ENCODE measurements at places on chromosomes 2 and 18.

GRCh38 chr2:165902934-165903333 is 50.6 kb downstream of the TTC21B start:
- no peak for DNase-seq

DNA sequence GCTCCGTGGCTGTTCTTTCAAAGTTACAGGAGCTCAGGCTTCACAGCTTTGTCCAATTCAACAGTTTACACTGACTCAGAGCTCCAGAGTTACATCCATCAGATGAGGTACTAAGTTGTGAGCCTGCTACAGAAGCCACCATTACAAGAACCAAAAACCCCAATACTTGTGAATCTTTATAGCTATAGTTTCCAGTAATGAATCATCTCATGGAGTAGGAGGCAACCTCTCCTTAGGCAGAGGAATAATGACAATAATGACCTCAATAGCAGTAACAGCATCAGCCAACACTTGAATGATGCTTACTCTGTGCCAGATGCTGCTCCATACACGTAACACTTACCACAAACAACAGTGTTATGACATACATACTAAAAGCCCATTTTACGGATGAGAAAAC is 3.6 kb downstream of the ZC3H8 start:
- DNase-seq, result no peak

- DNase-seq, result no peak
Measured at GRCh38 chr18:30705943-30706342, 336.6 kb downstream of the DSC3 start.

- DNase-seq, result no peak
Measured at GRCh38 chr2:128474036-128474955, 155.6 kb upstream of the HS6ST1 start.

- no peak for DNase-seq
Measured at GRCh38 chr2:18959200-18959599, 369.8 kb upstream of the NT5C1B start.

GRCh38 chr2:148501545-148501944 is 143.0 kb upstream of the EPC2 start:
- no peak for DNase-seq

DNA sequence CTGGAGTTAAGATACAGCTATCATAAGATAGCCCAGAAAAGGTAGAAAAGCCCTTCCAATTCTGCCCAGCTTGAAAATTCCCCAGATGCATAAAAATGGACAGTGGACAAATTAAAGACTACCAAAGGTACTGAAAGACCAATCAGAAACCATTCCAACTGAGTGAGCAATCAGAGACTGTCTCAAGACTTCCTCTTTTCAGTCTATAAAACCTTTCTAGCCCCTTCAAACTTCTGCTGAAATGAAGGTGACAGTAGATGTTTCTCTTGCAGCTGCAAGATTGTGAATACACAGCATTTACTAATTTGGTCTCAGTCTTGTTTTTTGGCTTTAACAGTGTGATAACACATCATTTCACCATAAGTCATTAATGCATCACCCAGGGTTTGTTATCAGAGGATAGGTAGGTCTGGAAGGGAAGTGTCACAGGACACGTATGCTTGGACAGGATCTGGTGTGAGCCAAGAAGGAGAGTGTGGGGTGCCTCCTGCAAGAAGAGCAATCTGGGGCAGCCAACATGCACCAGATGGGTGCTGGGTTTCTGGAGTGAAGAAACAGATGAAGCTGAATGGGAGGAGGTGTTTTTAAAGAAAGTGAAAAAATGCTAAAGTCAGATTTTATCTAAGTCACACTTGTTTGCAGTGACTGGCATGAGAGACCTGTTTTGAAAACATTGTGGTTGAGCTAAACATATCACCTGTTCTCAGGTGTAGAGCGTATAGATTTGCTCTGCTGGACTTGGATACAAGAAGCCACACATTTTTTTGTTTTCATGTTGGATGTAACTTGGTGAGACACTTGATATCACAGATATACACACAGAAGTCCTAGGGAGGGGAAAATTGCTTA is 75.3 kb upstream of the DDX18 start:
- DNase-seq, result no peak

DNA sequence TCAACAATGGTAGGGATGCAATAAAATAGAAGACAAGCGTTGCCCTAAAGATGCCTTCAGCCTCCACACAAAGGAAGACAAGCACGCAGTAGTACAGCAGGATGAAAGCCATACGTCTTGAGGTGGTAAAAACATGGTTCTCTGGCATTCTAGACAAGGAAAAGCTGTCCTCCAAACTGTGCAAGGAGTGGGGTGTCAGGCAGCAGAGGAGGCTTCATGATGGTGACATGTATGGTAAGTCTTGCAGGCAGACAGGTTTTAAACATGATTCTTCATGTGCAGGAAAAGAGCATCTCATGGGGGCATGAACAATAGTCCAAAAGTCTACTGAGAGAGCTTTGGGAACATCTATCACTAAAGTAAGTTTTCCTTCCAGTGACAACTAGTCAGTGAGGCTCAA is 241.8 kb downstream of the STK39 start:
- no peak for DNase-seq

DNA sequence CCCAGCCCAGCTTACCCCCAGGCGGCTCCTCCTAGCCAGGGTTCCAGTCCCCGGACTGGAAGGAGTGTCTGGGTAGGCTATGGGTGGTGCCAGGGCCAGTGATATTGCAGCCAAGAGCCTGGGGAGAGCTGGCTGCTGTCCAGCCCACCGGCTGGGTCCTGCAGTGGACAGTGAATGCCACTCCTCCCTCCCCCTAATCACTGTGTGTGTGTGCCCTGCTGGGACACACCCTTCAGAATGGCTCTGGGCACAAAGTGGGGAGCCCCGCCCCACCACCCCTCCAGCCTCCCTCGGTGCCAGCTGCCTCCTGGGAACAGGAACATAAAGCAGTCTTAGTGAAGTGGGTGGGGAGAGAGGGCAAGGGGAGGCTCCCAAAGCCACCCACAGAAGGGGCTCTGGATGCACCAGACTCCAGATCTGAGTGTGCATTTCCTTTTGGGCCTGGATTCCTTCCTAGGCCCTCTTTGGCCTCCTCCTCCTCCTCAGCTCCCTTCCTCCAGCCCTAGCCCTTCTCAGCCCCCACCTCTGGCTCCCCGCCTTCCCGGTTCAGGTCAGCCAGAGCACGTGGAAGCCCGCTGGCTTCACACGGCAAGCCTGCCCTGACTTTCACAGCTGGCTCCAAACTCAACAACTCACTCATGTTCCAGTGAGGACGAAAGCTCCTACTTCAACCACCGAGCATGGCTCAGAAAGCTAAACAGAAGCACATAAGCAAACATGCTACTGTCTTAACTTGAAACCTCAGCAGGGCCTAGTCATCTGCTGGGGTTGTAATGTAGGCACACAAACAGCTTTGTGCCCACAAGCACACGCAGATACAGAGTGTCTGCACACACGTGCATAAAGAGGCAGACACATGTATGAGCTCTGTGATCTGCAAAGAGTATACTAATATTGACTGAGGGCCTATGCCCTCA is 209.2 kb upstream of the SMAD2 start:
- no peak for DNase-seq

DNA sequence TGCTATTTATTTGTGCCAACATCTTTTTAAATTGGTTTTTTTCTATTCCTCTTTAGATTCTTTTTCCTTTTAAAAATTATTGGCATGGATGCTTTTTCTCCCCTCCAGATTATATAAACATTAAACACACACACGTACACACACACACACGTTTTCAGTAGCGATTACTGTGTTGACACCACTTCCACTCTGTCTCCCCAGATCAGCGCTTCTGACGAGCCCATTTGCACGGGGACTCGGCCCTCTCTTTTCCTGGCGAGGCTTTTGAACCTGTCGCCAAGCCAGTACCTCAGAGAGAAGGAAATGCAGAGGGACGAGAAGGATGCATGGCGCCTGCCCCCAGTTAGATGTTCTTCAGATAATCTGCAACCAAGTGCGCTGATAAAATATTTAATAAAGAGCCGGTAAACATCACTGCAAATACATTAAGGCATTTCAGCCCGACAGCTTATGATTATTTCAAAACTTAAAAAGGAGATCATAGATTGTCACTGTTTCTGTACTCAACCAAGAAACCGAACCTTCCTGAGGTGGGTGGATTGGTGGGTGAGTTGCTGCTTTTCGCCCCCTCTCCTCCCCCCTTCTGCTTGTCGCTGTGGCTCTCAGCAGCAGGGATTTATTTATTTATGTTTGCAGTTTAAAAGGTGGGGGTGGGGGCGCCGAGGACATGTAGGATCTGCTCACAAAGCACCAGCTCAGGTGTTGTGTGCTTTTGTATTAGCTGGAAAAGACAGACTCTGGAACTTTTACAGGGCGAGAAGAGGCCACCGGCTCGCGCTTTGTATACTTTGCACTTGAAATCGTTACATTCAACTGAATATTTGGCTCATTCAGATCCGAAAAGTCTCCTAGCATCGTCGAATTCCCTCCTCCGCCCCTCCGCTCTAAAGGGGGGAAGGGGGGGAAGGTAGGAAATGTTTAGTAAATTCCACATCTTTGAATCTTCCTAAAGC is 787 bp upstream of the TBR1 start:
- DNase-seq, result no peak

- DNase-seq, result no peak
Measured at GRCh38 chr2:77507657-77508056, 14.5 kb downstream of the LRRTM4 start.

DNA sequence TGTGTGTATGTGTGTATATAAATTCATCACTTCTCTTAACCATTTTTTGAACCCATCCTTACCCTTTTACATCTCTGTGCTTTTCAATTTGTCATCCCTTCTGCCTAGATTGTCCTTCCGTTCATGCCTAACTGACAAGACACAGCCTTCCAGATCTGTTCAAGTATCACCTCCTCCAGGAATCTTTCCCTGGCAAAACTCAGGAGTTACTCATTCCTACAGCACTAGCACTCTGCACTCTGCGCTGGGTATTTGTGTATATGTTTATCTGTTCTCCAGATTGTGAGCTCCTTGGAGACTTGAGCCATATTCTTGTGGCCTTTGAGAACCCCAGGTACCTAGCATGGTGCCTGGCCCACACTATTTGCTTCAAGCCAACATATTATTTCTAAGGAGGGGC is 26.8 kb upstream of the ASXL2 start:
- no peak for DNase-seq

GRCh38 chr2:176477336-176477735 is 208.1 kb downstream of the MTX2 start:
- no peak for DNase-seq

DNA sequence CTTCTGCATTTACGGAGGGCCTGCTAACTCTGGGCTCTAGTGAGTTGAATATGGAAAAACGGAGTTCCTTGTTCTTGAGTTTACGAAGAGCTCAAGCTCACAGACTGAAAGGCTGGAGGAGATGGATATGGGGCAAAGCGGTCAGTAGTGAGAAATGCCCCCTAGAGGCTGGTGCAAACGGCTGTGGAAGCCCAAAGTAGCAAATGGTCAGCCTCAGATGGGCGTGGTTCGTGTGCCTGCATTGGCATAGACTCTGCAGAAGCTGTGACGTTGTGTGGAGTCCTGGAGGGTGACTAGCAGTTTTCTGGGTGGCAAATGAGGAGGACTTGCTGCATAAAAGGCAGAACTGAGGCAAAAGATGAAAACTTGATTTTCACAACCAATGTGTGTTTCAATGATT is 93.6 kb upstream of the TWIST2 start:
- no peak for DNase-seq

- no peak for DNase-seq
Measured at GRCh38 chr2:236970656-236971010, 115.1 kb upstream of the COPS8 start.

DNA sequence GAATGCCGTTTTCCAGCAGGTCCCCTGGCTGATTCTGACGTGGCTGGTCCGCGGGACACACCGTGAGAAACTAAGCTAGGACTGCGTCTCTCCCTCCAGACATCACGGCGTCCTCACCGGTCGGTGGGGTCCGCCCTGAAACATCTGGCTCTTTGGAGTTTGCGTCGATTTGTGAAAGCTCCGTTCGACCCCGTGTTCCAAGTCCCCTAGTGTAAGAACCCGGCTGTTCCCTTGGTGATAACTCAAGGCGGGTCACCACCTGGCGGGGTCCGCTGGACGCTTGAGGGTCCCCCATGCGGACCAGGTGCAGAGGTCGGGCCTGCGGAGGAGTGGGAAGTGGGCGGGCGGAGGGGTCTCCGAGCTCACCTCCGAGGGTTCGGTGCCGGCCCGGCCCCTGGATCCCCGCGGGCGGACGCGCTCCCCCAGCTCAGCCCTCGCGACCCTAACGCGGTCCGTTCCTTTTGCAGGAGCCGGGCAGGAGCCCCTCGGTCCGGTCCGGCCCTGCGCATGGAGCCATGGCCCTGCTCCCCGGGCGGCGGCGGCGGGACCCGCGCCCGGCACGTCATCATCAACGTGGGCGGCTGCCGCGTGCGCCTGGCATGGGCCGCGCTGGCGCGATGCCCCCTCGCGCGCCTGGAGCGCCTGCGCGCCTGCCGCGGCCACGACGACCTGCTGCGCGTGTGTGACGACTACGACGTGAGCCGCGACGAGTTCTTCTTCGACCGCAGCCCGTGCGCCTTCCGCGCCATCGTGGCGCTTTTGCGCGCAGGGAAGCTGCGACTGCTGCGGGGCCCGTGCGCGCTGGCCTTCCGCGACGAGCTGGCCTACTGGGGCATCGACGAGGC is 65.6 kb downstream of the KCNG2 start:
- DNase-seq, result no peak

- DNase-seq, result no peak
Measured at GRCh38 chr2:64777841-64778240, 124.1 kb upstream of the SERTAD2 start.

DNA sequence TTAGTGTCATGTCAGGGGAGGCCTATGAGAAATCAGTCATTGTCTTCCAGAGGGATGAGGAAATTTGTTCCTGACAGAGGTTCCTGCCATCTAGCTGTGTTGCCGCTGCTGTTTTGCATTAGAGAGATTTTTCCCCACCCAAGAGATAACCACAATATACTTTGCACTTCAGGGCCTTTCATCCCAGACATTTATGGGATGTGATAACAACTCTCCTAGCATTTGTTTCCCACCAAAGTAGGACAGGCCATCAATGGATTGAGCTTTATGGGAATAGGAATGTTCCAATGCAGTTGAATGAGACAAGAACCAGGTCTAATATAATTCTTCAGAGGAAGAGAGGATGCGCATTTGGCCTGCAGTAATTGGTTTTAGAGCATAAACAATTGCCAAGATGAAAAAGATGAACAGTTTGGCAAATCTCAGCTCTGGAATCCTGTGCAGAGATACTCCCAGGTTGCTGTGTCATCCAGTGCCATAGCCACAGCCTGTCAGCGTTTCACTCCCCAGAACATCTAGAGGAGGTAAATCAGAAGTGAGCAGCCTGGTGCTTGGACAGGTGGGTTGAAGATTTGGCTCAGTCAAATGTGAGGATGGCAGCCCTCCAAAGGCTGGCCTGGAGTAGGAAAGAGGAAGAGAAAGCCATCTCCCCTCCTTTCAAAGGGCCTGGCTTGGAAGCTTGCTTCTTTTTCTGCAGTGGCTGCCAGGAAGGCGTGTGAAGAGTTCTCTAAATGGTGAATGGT is 93.7 kb upstream of the SETBP1 start:
- DNase-seq, result no peak

DNA sequence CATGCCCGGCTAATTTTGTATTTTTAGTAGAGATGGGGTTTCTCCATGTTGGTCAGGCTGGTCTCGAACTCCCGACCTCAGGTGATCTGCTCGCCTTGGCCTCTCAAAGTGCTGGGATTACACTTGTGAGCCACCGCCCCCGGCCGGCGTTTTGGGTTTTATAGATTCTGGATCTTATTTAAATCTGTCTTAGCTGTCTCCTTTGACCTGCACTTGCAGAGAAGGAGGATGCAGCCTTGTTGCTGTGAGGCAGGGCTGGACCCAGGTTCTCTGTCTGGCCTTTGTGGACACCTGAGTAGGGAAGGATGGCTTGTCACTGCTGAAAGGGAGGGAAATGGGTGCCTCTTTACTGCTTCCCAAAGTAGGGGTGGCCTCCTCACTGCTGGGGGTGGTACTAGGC is 83.0 kb upstream of the HS6ST1 start:
- no peak for DNase-seq

Measured in activated CD8-positive, alpha-beta memory T cell treated with anti-CD3 and anti-CD28 coated beads for 1 hour (primary cell).